Stimulated activated CD4-positive, alpha-beta T cell treated with anti-CD3 and anti-CD28 coated beads, Interleukin-1b, Interleukin-23, amount 100 ng/mL, for 48 hours (primary cell): ENCODE measurements at places on chromosomes 11 and 22.

- DNase-seq = no peak
Observed at GRCh38 chr22:42280836-42281235, 10.4 kb upstream of the TCF20 start.

- DNase-seq = no peak
Observed at GRCh38 chr11:97815667-97816066, 1205.1 kb upstream of the CNTN5 start.

DNA sequence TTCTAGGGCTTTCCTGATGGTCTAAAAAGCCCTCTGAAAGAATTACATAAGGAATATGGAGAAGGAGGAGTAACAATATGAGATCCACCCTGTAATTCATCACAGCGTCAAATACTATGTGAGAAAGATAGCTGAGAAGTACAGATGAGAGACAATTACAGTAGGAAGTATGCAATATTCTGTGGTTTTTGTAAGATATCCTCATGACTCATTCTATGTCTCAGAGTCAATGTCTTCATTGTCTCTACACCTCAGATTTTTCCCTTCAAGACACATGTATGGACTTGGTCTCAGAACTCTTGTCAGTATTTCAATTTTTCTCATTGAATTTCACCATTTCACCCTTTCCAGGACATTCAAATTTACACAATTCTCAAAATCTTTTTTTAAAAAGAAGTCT, 343.3 kb upstream of the CTSC start:
- DNase-seq = no peak

DNA sequence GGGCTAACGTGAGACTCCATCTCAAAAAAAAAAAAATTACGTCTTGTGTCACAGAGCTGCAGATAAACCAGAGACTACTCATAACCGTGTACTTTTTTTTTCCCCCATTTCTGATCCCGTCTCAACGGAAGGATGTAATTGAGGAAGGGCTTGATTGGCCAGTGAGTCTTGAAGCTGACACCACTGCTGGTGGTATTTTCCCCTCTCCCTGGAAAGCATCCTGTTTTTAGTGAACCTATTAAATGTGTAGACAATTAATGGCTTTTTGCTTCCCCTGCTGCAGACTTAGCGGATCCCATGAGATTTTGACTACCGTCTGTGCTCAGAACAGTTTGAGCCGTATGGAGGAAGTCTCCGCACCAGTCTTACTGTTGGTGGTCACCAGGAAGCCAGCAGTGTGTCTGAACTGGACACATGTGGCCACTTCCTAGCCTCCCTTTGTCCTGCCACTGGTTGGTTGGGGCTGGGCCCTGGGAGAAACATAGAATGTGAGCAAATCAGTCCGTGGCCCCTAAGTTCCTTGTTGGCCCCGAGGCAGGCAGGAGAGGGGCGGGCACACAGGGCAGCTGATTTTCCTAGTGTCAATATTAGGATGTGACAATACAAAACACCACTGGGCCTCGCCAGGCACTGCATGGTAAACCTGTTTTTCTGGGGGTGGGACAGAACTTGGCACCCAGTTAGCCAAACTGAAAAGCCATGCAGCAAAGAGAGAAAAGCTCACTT, 3.1 kb downstream of the BIK start:
- DNase-seq = no peak

DNA sequence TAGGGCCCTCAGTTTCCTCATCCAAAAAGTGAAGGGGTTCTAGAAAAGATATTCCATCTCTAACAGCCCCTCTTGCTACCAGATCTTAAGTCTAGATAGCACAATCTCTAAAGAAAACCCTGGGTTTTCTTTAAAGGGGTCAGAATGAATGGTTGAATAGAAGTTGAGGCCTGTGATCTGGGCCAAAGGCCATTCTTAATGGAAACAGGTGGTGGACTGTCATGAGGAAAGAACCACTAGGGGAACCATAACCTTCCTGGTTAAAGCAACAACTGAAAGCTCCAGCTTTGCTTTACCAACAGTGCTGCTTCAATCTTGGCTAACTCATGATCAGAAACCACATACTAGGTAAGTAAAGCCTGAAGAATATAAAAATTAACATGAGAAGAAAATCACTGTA, 1.8 kb downstream of the CELF1 start:
- no peak for DNase-seq

GRCh38 chr22:23531966-23532705, 48.0 kb downstream of the IGLL1 start:
- DNase-seq = no peak

- DNase-seq = no peak
Observed at GRCh38 chr11:110891411-110891810, 179.2 kb upstream of the ARHGAP20 start.

DNA sequence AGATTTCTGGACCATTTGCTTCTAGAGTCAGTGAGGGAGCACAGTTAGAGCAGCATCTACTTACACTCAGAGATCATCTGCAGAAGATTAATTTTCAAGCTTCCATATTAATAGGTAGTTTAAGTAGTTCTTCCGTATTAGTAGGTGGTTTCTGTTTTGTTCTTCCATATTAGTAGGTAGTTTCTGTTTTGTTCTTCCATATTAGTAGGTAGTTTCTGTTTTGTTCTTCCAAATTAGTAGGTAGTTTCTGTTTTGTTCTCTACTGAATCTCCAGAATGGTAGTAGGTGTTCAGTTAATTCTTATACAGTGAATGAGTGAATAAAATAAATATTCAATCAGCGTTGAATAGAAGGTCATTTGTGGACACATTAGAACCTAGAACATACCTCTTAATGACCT, 175.7 kb downstream of the TMEM135 start:
- no peak for DNase-seq

GRCh38 chr22:29130476-29130875, 57.6 kb downstream of the KREMEN1 start:
- DNase-seq = no peak

- no peak for DNase-seq
Observed at GRCh38 chr11:134120921-134121526, 52.2 kb downstream of the JAM3 start.

DNA sequence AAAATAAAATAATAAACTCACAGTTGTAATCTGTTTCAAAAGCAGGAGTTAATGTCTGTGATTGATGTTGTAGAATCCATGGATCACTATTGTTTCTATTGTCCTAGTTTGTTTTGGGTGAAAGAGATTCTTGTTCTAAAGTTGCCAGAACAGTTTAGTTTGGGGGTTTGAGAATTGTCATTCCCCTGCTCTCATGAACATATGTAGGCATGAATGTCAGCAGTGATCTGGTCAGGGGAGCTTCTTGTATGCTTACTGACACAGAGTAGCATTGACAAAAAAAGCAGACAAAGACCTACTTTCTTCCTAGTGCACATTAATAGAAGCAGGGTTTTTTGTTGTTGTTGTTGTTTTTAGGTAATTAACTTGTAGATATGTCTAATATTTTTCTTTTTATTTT, 38.6 kb downstream of the ARHGAP1 start:
- DNase-seq = no peak
